Iris pigment epithelial cell (primary cell): ENCODE measurements at places on chromosomes 16 and 17.

GRCh38 chr17:6429266-6429665 lies 5.7 kb downstream of the AIPL1 start:
- no peak for DNase-seq

DNA sequence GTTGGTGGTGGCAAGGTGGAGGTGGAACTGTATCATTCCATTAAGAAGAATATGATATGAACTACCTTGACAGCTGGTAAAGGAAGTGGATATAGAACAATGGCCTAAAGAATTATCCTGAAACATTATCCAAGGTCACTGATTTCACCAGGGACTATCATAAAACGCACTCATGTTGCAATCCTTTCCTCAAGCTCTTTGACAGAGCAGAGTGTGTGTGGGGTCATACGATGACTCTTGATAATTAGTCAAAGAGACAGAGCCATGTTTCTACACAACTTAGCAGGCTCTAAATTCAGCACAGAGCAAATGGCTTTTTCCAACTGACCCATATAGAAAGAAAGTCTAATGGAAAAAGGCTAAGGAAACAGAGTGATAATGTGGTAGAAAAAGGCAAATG lies 126.4 kb upstream of the ANKFN1 start:
- DNase-seq = no peak

DNA sequence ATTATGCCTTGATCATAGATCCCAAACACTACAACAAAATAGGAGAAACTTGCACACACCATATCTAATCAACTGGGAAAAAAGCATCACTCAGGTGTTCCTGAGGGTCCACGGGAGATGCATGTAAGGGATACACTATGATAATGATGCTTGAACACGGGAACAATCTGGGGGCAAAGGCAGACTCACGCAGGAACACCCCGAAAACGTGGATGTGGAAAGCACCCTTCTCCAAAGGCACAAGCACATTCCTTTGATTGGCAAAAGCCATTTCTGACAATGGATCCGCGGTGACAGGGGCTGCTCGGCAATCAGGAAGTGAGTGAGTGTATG lies 1.3 kb downstream of the ZNF652 start:
- no peak for DNase-seq

- no peak for DNase-seq
These were observed 45.4 kb downstream of the SNX20 start for GRCh38 chr16:50635505-50636392.

GRCh38 chr16:4298761-4299522 lies 16.9 kb upstream of the GLIS2 start:
- peak; percentile 90 for DNase-seq

GRCh38 chr17:29090108-29090507 lies 47.2 kb downstream of the PIPOX start:
- DNase-seq = no peak

DNA sequence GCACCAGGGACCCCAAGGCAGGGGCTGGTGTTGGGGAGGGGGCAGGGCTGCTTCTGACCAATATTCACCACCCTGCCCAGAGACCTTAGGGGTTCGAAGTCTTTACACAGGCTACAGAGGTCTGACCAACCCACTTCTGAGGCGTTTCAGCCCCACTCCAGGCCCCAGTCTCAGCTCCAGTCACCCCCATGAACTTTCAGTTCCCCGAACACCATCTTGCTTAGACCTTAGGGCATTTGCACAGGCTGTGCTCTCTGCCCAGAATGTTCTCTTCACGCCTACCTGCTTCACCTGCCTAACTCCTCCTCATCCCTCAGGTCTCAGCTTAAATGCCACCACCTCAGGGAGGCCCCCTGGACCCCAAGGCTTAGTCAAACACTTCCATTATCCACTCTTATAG lies 25.8 kb upstream of the CPNE2 start:
- no peak for DNase-seq

DNA sequence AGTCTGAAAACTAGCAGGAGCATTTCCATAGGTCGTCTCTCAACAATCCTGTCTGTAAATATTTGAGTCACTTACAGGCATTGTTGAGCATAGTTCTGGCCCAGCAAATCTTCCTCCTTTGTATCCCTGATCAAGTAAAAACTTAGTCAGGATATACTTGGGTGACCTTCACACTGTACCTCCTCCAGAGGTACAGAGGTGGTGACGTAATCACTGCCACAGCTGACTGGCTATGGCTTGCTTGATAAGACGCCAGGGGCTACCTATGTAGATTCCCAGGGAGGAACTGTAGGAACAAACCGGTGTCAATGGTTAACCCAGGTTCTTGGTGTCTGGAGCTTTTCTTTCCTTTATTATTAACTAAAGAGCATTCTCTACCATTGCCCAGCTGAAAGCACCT lies at the start of gene KCNJ16:
Gene KCNJ16, plus strand, starts transcription at position 270 of the 400 bp plus-strand sequence. CDS start 56,863 bp downstream, outside the sequence.
- DNase-seq = no peak

GRCh38 chr16:56966093-56966475 lies 4.3 kb downstream of the CETP start:
- no peak for DNase-seq

DNA sequence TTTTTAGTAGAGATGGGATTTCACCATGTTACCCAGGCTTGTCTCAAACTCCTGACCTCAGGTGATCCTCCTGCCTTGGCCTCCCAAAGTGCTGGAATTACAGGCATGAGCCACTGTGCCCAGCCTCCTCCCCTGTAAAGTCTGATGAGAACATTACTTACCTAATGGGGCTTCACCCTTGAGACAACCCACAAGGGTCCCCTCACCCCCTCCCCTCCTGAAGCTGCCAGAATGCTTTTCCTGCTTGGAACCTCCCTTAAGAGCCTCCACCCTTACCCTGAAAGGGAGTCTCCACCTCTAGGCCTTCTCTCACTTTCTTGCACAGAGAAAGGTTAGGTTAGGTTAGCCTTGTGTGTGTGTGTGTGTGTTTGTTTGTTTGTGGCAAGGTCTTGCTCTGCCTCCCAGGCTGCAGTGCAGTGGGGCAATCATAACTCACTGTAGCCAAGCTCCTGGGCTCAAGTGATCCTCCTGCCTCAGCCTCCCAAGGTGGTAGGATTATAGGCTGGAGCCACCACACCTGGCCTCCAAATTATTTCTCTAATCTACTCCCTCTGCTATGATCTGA lies 8.9 kb downstream of the SLC5A11 start:
- no peak for DNase-seq
